ENCODE measurements at places on chromosomes 4 and X. TPM values are rescaled to one million over a fixed set of nuclear protein-coding genes. Genes with fewer than 3 reads are reported as not detected.

DNA sequence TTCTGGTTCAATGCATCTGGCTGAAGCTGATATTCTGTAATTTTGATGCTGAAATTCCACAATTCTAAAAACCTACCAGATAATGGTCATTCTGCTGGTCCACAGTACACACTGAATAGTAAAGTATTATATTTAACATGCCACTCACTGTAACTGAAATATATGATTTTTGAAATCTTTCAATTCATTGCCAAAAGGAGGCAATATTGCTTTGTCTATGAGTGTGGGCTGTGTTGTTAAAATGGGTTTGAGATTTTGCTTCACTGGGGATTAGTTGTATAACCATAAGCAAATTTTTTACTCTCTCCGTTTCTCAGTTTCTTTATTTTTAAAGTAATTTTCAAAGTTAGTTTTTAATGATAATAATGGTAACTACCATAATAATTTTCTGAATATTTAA, 1404.1 kb upstream of the IGFBP7 start:
- H3K27ac ChIP-seq = no peak overlapping the region
- H3K36me3 ChIP-seq = no peaks in the 10 kb centered on the region
- peaks cover 4% of the 10 kb centered on the region for H3K4me1 ChIP-seq
- H3K27me3 ChIP-seq = peaks cover 3% of the 10 kb centered on the region

DNA sequence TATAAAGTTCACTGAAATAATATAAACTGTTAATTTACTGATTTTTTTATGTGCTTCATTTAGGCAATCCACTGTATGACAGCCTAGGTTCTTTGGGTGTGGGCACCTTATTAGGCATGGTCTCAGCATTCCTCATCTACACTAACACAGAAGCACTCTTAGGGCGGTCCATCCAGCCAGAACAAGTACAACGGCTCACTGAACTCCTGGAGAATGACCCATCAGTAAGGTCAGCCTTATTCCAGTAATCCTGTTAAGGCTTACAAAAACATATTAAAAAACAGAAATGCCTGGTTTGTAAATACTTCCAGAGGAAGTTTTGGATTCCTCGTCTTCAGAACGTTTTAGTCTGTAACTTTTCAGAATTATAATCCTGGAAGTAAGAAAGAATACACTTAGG, 80.1 kb downstream of the SLC30A9 start:
- no peaks in the 10 kb centered on the region for H3K27me3 ChIP-seq
- H3K4me1 ChIP-seq = peaks cover 5% of the 10 kb centered on the region
- peaks cover 11% of the 10 kb centered on the region for H3K36me3 ChIP-seq
- no peak overlapping the region for H3K27ac ChIP-seq
- no peak for DNase-seq
- H3K4me3 ChIP-seq = no peak overlapping the region

- no peaks in the 10 kb centered on the region for H3K36me3 ChIP-seq
- DNase-seq = no peak
- H3K4me3 ChIP-seq = no peak overlapping the region
Measured at GRCh38 chr4:97394653-97395052, 748.6 kb downstream of the STPG2 start.

DNA sequence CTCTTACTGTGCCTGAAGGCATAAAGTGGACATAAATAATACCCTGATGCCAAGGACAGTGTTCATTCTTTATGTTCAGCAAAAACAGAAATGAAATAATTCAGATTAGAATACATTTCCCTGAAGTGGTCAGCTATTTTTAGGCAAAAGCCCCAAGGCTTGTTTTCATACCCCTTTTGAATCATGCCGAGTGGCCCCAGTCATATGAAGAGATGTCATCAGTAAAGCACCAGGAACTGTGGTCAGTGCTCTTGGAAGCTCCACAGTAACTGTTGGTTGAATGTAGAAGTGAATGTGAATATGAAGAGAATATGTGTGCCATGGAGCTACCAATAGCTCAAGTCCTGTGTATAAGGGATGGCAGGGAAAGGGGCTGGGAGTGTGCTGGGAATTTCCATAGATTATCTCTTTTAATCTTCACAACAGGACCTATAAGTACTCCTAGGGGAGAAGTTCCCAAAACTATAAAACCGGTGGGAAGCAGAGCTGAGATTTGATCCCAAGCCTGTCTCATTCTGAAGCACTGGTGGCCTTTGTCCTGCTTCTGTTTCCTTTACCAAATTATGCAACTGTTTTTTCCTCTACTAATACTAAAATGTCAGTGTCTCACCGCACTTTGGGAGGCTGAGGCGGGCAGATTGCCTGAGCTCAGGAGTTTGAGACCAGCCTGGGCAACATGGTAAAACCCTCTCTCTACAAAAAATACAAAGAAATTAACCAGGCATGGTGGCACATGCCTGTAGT, 52.6 kb downstream of the FNIP2 start:
- no peak for DNase-seq
- peaks cover 82% of the 10 kb centered on the region for H3K4me1 ChIP-seq
- H3K4me3 ChIP-seq = no peak overlapping the region
- no peaks in the 10 kb centered on the region for H3K36me3 ChIP-seq

GRCh38 chr4:123497340-123497739, 100.7 kb downstream of the SPRY1 start:
- H3K4me3 ChIP-seq = no peak overlapping the region
- no peaks in the 10 kb centered on the region for H3K36me3 ChIP-seq

GRCh38 chrX:17033225-17033624, 86.8 kb downstream of the REPS2 start:
- H3K36me3 ChIP-seq = peaks cover 2% of the 10 kb centered on the region
- peaks cover 37% of the 10 kb centered on the region for H3K4me1 ChIP-seq
- peaks cover 6% of the 10 kb centered on the region for H3K27me3 ChIP-seq
- H3K4me3 ChIP-seq = no peak overlapping the region
- DNase-seq = no peak

DNA sequence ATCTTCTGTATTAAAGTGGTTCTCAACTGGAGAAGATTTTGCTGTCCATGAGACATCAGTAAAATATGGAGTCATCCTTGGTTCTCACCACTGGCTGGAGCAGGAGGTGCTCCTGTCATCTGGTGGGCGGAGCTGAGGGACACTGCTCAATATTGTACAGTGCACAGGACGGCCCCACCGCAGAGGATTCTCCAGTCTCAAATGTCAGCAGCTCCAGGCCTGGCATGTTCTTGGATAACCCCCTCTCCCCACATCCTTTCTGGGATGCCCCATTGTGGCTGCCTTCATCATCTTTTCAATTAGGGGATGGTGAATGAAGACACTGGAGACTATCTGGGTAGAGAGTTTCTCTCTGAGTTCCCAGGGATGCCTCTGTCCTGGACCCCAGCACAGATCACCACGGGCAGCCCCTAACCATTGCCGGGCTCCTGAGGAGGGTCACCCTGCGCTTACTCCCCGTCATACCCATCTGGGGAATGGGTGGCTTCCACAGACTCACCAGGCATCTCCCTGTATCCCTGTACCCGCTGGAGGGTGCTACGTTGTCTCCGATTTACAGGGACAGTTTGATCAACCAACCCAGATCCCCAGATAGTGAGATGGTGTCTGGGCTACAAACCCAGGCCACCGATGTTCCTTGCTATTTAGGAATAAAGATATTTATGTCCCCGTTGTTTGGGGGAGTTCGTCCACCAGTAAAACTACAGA, 21.9 kb upstream of the P2RY8 start:
- no peak overlapping the region for H3K4me3 ChIP-seq
- no peaks in the 10 kb centered on the region for H3K4me1 ChIP-seq
- no peak overlapping the region for H3K27ac ChIP-seq
- no peaks in the 10 kb centered on the region for H3K36me3 ChIP-seq

- H3K27ac ChIP-seq = no peak overlapping the region
- peaks cover 14% of the 10 kb centered on the region for H3K36me3 ChIP-seq
- H3K27me3 ChIP-seq = no peaks in the 10 kb centered on the region
- DNase-seq = no peak
Measured at GRCh38 chrX:10126044-10126443, 30.7 kb upstream of the CLCN4 start.

UGT2B11 gene
- total RNA-seq = not detected

POU4F2 gene
- total RNA-seq = not detected

FABP2 gene
- total RNA-seq = not detected

BST1 gene
- 0.45 TPM for total RNA-seq

TMEM35A gene
- total RNA-seq = 0.85 TPM

NDP gene
- total RNA-seq = 1.7 TPM

Measured in chondrocyte (in vitro differentiated cells).